Right renal cortex interstitium (tissue), 3 donors: ENCODE measurements at places on chromosomes 11 and 22. TPM values are rescaled to one million over a fixed set of nuclear protein-coding genes. Genes with fewer than 3 reads are reported as not detected.

Gene ADM2
- 4.1 TPM for polyA plus RNA-seq

Gene FGF4
- polyA plus RNA-seq = not detected

Gene EHF
- polyA plus RNA-seq = 27.6 TPM

Gene MALAT1
- 444 TPM for polyA plus RNA-seq

Gene RFPL3
- 0.13 TPM for polyA plus RNA-seq

Gene SCGB1A1
- polyA plus RNA-seq = not detected

Gene GLYAT
- 185 TPM for polyA plus RNA-seq

Gene ELMOD1
- polyA plus RNA-seq = 0.21 TPM

Gene ZNF214
- polyA plus RNA-seq = 11.8 TPM

Gene MYBPC3
- polyA plus RNA-seq = 0.18 TPM

Gene NUCB2
- polyA plus RNA-seq = 94.1 TPM

Gene OR1S1
- polyA plus RNA-seq = not detected

Gene THY1
- 98.9 TPM for polyA plus RNA-seq

Gene ESRRA
- 19.1 TPM for polyA plus RNA-seq

Gene OR5B21
- not detected for polyA plus RNA-seq

Gene CDON
- polyA plus RNA-seq = 21.9 TPM

Gene RBM14
- 54.6 TPM for polyA plus RNA-seq

Gene KLHL35
- polyA plus RNA-seq = 0.62 TPM

Gene ZNF202
- polyA plus RNA-seq = 16.6 TPM

Gene CARNS1
- polyA plus RNA-seq = 1.4 TPM
